Ascending aorta (tissue), 2 donors: ENCODE measurements at places on chromosomes 1 and 21.

- DNase-seq = no peak
These were observed 82.0 kb downstream of the TGFBR3 start for GRCh38 chr1:91803847-91804545.

DNA sequence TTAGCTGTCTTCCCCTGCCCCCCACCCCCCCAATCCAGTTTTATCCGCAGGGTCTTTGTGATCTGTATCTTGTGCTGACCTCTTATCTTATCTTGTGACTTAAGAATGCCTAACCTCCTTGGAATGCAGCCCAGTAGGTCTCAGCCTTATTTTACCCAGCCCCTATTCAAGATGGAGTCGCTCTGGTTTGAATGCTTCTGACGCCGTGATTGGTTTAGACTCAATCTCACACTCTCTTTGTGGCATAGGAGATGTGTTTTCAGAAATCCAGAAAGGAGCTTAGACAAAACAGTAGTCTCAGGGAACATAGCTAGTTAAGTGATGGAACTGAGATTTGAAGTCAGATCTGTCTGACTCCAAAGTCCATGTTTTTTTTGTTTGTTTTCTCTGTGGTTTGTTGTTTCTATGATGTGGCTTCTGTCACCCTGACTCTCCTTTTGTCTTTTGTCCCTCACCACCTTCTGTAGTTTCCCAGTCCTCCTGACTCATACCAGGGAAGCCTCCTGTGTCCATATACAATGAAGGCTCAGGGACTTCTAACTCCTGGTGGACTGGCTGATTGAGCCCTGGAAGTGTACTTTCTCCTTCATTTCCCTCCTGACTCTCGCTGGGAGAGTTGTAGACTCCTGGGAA lies 18.1 kb upstream of the USP24 start:
- no peak for DNase-seq

DNA sequence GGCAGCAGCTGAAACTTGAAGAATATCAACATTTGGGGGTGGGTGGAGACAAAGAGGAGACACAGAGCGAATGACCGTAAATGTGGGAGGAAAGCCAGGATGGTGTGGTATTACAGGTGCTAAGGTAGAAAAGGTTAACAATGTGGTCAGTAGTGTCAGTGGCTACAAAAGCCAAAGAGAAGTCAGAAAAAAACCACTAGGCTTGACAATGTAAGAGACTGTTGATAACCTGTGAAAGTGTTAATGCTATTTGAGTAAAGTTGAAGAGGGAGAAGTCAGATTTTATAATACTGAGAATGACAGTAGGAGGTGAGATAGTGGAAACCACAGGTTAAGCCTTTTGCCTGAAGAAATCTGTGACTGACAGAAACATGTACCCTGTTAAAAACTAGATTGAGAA lies 120.8 kb downstream of the CLEC20A start:
- no peak for DNase-seq

- peak; percentile 39 for DNase-seq
These were observed 189.4 kb upstream of the FGGY start for GRCh38 chr1:59107516-59107915.

DNA sequence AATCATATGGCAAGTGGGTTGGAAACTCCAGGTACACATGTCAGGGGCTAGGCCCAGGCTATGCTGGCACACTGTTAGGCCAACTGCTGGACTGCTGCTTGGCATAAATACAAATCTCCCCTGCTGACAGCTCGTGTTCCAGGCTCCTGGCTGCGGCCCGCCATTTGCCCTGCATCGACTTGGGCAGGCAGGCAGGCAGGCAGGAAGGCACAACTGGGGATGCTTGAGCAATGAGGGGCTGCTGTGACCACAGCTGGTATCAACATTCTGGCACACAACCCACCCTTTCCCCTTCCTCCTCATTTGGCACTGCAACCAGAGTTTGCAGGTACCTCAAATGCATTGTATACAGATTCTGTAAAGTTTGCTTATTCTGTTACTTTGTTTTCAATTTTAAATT lies 53.2 kb downstream of the SAMSN1 start:
- DNase-seq = no peak

DNA sequence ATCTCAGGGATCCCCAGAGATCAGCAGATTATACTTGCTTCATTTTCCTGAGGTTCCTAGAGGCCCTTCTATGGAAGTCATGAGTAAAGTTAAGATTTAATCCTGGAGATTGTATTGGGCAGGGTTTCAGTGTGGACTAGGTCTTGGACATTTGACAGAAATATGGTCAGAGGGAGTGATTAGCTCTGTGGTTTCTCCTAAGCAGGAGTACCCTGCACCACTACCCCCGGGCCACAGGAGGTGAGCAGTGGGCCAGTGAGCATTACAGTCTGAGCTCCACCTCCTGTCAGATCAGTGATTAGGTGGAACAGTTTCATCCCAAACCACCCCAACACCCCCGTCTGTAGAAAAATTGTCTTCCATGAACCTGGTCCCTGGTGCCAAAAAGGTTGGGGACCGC lies 43.2 kb downstream of the PHACTR4 start:
- no peak for DNase-seq

GRCh38 chr1:78980511-78980910 lies 26.0 kb downstream of the ADGRL4 start:
- DNase-seq = no peak

DNA sequence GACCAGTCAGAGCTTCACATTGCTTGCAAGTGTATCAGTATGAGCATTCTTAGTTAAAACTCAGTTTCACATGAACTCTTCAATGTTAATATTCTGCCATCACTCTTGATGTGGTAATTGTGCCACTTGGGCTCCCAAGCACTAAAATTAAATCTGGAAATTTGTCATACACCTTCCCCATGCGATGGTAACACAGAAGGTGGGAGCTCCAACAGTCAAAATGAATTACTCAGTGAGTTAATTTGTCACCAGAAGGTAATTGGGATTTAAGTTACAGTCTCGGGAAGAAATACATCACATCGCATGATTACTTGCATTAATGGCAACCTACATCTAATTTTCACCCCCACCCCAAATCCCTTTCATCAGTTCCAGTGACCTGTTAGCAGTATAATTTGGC lies 376.5 kb upstream of the DAB1 start:
- DNase-seq = no peak

- DNase-seq = no peak
These were observed 221.0 kb downstream of the DSCAM start for GRCh38 chr21:40625991-40626390.

- DNase-seq = no peak
These were observed 276.0 kb downstream of the MRPL39 start for GRCh38 chr21:25331286-25331685.

- no peak for DNase-seq
These were observed 43.9 kb downstream of the DSCAM start for GRCh38 chr21:40803101-40803500.

- no peak for DNase-seq
These were observed 10.0 kb downstream of the STMN1 start for GRCh38 chr1:25896266-25896665.

DNA sequence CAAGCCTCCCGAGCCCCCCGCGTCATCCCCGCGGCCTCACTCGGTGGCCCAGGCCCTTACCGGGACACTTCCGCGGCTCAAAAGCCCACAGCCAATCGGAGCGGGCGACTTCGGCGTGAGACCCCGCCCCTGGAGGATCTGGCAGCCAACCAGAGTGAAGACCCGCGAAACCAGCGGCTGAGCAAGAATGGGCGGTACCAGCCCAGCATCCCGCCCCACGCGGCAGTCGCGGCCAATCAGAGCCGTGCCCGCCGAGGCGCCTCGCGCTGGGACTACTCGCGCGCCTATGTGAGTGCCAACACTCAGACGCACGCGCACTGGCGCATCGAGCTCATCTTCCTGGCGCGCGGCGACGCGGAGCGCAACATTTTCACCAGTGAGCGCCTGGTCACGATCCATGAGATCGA lies 22.5 kb downstream of the DISP3 start:
- DNase-seq = peak; percentile 53

GRCh38 chr1:41743366-41743765 lies 175.4 kb downstream of the HIVEP3 start:
- DNase-seq = no peak

DNA sequence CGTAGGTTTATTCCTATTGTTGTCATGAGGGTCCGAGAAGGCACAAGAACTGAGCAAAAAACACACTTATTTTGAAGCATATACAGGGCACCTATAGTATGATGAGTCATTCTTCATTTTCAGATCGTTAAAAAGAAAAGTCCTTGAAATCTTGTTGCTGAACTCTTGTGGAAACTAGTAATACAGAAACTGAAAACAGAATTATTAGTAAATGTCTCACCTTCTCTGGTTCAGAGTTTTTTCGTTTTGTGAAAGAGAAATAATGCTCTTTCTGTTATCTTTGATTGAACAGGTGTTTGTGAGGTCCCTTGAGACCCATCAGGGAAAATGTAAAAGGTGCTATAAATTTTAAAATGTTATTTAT lies 102.0 kb upstream of the COA6 start:
- DNase-seq = no peak

DNA sequence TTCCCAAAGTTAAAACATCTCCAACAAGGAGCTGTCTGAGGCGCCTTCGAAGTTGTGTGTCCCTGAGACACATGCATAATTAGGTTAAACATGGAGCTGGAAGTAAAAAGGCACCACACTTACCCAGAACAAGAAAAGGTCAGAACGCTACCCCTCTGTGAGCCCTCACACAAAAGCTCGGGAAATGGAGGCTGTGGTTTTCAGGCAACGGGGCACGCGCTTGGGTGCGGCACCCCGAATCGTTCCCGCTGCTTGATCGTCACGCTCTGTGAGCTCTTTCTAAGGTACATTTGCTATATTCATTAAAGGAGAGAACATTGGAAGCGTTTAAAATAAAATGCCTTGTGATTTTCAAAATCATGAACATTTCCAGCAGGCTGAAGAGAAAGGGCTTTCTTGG lies 12.5 kb downstream of the CAPN8 start:
- no peak for DNase-seq

GRCh38 chr1:164638492-164639202 lies 79.7 kb downstream of the PBX1 start:
- DNase-seq = no peak

DNA sequence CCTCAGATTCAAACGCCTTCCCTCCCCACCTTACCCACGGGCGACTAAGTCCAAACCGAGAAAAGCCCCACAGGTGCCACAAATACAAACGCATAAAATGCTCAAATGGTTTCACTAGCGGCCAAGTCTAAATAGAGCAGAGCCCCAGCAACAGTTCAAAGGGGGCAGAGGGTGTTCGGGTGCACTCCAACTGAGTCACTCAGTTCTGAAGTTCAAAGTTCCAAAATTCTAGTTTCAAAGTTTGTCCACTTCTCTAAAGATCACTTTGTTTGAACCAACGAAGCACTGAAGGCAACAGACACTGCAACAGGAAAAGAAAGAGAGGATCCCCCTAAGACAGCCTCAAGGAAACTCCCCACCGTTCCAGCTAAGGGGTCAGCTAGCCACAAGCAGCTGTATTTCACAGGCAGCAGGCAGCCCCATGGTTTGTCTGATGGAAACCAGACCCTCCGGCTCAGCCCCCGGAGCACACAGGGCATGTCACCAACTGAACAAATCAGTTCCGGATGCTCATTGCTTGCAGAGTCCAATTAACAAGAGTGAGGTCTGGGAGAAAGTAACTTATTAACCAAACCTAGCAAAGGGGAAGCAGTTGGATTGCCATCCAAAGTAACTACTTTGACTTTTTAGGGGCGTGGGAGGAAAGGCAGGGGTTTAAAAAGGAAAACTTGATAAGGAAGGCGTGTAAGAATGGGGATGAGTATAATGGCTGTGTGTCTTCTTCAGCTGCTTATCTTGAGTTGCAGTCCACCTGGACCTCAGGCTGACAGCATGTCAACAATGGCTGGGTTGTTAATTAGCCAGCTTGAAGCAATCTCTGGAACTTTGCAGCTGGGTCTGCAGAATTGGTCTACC lies 1423.9 kb upstream of the PRMT6 start:
- DNase-seq = no peak

DNA sequence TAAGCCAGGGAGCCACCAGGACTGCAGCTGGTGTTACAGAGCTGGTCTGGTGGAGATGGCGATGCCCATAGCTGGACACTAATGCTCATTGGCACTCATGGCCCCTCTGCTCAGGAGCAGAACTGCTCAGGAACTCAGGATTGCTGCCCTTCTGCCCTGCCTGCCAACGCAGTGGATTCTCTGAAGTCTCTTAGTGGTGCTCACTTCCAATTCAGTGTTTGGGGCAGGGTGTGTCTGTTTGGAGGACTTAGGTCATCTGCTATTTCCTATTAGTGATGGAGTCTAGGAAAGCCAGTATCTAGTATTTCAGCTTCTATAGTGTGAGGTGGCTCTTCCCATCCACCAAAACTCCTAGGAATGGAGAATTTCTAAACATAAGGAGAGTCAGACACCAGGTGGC lies 29.1 kb downstream of the S100A10 start:
- DNase-seq = no peak

- DNase-seq = no peak
These were observed 127.3 kb downstream of the HLCS start for GRCh38 chr21:36839123-36839522.

DNA sequence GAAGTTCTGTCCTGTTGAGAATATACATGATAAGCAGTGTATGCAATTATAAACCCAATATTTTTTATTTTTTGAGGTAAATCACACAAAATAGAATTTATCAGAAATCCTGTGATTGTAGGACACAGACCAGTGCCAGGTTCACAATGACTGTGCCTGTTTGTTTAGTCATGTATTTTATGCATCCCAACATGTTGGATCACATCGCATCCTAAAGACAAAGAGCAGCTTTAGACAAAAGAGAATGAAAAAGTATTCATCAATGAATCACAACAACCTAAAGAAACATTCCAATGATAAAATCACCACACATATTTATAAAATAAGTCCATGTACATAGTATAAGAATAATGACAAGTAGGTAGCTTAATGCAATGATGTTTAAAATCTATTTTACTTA lies 53.2 kb upstream of the LRRC8D start:
- DNase-seq = no peak

DNA sequence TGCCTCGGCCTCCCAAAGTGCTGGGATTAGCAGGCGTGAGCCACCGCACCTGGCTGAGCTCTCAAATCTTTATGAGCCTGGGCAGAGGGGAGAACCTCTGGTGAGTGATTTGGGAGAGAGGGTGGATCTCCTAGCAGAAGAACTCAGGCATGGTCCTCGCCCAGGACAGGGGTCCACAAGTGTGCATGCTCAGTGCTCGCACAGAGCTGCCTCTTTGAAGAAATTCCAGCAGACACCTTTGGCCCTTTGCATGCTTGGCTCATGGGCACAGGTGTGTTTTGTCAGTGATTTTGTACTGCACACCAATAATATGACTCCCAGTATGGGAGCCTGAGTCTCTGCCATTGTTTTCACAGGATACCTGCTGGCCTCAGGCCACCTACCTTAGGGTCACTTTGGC lies 11.8 kb upstream of the PRAMEF12 start:
- no peak for DNase-seq

- DNase-seq = no peak
These were observed at the start of gene PTGER3 for GRCh38 chr1:71047635-71048607. TSS of gene PTGER3 (minus strand) at chr1:71047816. CDS start at chr1:71047577, 239 bp downstream.

- DNase-seq = no peak
These were observed 47.9 kb downstream of the PHACTR4 start for GRCh38 chr1:28417441-28417922.

- DNase-seq = no peak
These were observed 46.7 kb downstream of the LPGAT1 start for GRCh38 chr1:211783897-211784296.

- DNase-seq = no peak
These were observed 4.6 kb downstream of the TENT5B start for GRCh38 chr1:27007909-27008582.

- DNase-seq = peak; percentile 65
These were observed 1.2 kb downstream of the VAV3 start for GRCh38 chr1:107963601-107964335.

GRCh38 chr1:20322825-20323612 lies 32.3 kb downstream of the VWA5B1 start:
- no peak for DNase-seq
